IPS DF 6.9 (cell line): ENCODE measurements at places on chromosomes 1 and 21.

DNA sequence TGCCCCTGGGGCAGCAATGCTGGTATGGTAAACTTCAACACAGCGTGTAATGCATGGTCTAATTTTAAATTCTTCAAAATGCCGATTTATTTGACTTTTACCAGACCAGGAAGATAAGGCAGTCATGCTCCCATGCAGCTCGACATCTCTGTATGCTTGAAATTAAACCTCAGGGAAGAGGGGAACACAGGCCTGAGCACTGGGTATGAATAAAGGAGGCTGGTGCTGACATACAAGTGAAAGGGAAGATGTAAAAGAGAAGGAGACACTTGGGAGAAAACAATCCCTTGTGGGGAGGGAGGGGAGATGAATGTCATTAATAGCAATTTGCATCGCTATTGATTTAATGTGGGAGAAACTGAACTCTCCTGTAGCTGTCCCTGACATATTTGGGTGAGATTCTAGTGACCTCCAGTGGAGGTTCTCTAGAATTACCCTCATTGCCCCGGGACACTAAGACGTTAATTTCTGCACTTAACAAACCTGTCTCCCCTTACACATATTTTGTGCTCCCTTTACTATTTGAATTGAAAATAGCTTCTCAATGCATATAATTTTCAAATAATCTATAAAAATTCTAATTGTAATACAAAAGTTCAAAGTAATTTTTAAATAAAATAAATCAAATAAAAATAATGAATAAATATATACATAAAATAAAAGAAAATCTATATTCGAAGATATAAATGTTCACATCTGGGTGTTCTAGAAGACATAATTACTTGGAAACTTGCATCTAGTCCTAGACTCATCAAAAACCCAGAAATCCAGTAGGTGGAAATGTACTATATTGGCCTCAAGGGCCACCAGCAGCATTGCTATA lies 283.1 kb downstream of the LMX1A start:
- DNase-seq = peak; percentile 57

DNA sequence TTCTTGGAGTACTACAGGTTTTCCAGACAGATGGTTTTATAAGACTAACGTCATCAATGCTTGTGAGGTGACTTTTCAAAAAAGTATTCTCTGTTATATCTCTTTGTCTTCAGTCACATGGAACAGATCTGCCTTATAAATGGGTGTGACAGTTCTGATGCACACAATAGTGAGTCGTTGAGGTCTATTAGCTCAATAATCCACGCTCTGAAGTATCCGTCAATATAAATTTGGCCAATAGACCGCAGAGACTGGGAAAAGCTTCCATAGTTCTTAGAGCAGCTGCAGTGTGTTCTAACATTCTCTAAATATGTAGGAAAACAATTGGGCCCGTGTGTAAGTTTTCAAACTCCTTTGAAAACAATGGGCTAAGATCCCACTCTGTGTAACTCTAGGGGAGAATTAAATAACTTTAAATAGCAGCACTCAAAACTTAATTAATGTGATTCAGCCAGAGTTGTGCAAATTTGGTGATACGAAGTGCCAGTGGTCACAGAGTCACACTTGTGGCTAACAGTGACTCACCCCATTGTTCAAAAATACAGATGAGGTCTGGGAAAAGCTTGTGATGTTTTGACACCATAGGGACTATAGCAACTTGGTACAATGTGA lies 316.0 kb downstream of the LMO4 start:
- DNase-seq = no peak

DNA sequence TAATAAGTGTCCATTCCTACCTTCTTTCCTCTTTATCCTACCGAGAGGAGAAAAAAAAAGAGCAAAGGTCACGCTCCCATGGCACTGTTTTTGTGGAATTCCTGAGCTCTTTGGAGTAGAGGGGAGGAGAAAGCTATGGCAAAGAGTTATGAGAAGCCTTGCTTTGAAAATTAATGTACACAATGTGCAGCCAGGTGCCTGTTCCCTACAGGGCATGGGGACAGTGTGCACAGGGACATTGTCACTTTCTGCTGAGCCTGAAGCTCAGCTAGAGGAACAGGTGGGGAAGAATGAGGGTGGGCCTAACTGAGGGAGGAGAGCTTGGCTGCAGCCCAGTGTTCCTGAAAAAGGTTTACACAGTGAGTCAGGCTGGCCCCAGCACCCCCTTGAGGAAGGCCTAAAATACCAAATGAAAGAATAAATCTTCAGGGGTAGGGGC lies 66.1 kb downstream of the PLXNA2 start:
- DNase-seq = no peak

- no peak for DNase-seq
These were observed 24.2 kb downstream of the ENO1 start for GRCh38 chr1:8854240-8854639.

DNA sequence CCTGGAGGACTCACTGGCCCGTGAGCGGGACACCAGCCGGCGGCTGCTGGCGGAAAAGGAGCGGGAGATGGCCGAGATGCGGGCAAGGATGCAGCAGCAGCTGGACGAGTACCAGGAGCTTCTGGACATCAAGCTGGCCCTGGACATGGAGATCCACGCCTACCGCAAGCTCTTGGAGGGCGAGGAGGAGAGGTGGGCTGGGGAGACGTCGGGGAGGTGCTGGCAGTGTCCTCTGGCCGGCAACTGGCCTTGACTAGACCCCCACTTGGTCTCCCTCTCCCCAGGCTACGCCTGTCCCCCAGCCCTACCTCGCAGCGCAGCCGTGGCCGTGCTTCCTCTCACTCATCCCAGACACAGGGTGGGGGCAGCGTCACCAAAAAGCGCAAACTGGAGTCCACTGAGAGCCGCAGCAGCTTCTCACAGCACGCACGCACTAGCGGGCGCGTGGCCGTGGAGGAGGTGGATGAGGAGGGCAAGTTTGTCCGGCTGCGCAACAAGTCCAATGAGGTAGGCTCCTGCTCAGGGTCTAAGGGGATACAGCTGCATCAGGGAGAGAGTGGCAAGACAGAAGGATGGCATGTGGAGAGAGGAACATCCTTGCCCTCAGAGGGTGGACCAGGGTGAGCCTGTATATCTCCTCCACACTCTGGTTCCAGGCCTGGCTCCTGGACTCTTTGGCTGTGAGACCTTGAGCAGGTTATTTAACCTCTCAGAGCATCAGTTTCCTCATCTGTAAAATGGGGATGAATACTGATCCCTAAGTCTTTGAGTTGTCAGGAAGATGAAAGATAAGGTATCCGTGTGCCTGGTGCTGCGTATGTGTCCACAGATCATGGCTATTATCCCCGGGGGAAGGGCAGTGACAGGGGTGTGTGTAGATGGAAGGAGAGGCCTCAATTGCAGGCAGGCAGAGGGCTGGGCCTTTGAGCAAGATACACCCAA lies 17.2 kb upstream of the SEMA4A start:
- DNase-seq = no peak

GRCh38 chr1:8302081-8302956 lies 15.6 kb upstream of the SLC45A1 start:
- no peak for DNase-seq

GRCh38 chr1:28122183-28122582 lies 33.8 kb upstream of the EYA3 start:
- DNase-seq = no peak

DNA sequence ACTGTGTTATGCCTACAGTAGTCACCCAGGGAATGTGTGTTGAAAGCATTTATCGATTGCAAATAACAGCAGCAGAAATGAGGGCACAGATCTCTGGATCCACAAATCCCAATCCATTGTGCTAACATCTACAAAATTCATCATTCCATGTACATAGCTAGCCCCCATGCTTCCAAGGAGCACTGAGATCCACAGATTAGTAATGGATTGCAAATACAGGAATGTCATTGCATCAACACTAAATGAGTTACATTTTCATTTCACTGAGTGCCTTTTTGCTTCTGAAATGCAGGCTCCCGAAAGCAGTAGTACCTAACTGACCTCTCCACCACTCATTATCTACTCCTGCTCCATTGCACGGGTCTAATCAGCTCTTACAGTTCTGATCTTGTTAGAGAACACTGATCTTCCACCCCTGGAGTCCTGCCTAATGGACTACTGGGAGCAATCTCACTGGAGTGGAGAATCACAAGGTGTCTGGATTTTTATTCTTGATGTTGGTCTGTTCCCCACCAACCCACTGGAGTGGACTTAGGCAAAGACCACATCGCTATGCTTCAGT lies 30.5 kb downstream of the ASTN1 start:
- DNase-seq = no peak

- no peak for DNase-seq
These were observed 51.1 kb downstream of the KCNH1 start for GRCh38 chr1:211082824-211083223.

GRCh38 chr1:156475568-156476500 lies 24.7 kb downstream of the MEF2D start:
- no peak for DNase-seq

GRCh38 chr1:178530037-178530402 lies 17.1 kb downstream of the TEX35 start:
- no peak for DNase-seq

- DNase-seq = no peak
These were observed 2.9 kb downstream of the TENT5C start for GRCh38 chr1:117608758-117609157.

DNA sequence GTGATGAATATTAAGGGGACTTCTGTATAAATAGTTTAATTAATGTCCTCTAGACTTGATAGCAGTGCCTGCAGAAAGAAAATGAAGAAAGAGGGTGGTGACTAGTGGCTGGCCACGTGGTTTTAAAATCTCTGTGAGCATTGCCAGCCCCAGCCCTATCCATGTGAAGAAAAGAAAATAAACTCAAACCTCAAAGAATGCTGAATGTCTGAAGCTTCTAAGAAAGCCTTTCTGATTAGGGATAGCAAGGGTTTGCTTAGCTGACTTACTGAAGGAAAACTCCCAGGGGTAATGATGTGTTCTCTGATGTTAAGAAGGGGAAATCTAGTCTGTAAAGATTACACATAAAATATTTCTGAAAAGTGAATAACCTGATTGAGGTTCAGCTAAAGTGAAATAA lies 31.8 kb downstream of the ADGRL2 start:
- DNase-seq = no peak

DNA sequence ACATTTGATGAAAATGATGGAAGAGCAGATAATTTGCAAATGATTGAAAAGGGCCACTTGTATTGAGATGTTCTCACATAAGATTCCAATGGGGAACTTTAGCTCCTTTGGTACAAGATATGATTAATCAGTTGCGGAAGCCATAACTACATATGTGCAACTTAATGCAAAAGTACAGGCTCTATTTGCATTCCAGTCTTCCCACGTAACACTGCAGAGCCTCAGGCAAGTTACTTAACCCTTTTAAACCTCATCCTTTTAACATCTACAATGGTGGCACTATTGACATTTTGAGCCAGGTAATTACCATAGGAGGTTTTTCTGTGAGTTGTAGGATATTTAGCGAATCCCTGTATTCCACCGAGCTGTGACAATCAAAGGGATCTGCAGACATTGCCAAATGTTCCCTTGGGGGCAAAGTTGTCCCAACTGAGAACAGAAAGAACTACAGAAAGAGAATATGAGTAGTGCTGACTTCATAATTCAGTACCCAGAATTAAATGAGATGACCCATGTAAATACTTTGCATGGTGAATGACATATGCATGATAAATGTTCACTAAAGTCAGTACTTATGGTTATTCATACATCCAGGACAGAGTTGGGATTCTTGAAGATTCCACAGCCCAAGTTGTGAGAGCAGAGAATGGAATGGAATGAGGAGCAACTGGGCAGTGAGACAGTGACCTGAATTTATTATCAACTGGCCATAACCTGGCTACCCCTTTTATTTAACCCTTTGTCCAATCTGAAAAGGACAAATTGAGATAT lies 62.6 kb downstream of the SPAG17 start:
- no peak for DNase-seq

GRCh38 chr1:225479996-225480720 lies 52.3 kb upstream of the LBR start:
- no peak for DNase-seq

DNA sequence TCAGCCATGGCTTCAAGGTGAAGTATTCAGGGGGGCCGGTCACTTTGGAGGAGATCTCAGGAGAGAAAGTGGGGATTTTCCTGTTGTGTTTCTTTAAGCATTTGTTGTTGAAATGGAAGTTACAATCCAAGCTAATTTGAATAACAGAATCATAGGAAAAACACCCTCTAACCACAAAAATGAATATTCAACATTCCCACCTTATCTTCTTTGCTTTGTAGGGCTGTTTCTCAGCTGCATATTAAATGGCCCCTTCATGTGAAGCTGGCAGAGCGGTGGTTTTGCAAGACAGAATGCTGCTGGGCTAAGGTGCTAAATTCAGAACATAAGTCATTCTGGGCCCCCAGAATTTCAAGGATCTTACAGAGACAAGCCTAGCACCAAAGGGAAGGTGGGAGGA lies 279.0 kb downstream of the RRAGC start:
- no peak for DNase-seq

DNA sequence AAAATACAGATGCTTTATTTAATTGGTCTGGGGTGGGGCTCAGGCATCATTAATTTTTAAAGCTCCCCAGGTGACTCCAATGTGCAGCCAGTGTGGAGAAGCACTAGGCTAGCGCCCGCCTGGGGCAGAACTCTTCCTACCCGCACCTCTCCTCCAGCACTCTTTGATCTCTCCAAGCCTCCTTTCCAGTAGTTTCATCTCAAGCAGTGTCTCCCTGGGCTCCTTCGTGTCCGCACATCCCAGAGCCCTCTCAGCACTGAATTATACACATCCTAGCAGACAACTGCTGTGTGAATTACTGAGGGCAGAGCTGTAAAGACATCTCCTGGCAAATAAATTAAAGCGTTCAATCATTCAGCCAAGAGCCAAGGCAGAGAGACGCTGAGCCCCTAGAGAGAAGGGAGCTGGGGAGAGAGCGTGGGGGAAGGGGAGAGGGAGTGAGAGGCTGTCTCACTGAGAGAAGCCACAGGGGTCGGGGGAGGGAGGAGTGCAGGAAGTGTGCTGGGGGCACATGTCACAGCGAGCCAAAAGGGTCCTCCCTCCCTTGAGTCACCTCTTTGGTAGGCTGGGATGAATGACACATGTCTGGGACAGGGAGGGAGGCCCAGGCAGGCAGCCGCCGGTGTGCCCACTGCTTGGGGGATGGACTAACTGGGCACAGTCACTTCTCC lies 21.0 kb upstream of the PARP1 start:
- DNase-seq = no peak

GRCh38 chr21:33940881-33941245 lies 25.3 kb upstream of the ATP5PO start:
- no peak for DNase-seq

- DNase-seq = no peak
These were observed 46.6 kb downstream of the SMYD2 start for GRCh38 chr1:214327514-214327913.

- DNase-seq = no peak
These were observed 61.8 kb downstream of the UBIAD1 start for GRCh38 chr1:11334821-11335220.
